ENCODE measurements at places on chromosomes 1 and 21.

- DNase-seq, result no peak
These were observed 205.7 kb upstream of the RUNX1 start for GRCh38 chr21:35254765-35255138.

DNA sequence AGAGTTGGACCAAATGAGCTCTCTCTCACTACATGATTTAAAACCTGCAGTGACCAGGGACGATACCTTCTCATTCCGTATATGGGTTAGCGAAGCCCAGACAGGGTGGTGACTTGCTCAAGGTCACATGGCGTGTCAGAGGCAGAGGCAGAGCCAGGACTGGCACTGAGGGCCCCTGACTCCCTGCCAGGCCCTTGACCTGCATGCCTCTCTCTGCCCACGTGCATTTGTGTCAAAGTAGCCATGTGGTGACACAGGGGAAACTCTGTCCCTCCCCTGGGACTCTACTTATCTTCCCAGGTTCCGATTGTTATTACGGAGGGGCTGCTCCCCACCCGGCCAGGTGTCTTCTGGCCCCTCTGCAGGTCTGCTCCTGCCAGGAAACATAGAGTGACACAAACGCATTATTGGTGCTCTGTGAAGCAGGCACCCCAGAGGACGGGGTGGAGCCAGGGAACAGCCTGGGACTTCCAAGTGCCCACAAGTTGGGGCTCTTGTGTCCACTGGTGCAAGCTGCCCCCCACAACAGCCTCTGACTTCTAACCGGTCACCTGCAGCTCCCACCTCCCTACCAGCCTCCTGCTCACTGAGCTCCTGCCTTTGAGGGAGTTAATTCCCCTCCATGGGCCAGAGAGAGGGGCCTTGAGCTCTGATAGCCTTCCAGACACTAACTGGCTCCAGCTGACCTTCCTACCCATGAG lies 7.3 kb upstream of the TINAGL1 start:
- DNase-seq, result no peak

DNA sequence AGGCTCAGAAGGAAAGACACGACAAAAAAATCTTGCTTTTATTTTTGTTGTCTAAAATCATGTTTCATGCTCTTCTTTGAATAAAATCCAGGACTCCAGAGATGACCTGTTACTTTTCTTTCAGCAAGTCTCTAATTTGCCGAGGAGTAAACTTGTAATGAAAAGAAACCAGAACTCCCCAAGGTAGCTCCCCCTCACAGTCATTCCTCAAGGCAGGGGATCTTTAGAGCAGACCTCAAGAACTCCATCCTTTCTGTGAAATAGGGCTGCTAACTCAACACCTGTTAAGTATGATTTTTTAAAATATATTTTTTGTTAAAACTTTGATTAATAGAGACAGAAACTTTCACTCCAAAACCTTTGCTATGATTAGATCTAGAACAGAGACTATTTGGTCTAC lies 82.7 kb upstream of the ABCD3 start:
- DNase-seq, result no peak

GRCh38 chr1:111727056-111727455 lies 12.1 kb downstream of the INKA2 start:
- DNase-seq, result no peak

DNA sequence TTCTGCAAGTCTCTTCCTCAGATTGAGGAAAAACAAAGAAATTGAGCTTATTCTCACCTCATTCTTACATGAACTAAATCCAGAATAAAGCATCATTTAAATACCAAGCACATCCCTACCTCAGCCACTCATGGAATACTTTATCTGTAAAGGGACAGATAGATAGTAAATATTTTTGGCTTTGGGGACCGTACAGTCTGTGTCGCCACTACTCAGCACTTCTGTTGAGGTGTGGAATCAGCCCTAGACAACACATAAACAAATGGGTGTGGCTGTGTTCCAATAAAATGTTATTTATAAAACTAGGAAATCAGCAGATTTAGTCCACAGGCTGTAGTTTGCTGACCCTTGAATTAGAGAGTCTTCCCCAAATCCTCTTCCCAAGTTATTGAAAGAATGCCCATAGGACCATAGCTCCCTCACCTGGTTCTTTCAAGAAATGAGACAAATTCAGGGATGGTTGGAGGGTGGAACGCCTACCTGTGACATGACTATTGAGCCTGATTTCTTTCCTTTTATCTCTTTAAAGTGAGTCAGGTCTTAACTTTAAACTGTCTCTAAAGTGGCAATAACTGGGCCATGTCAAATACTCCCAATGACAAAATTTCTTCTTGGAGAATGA lies 878.5 kb downstream of the USP25 start:
- no peak for DNase-seq

DNA sequence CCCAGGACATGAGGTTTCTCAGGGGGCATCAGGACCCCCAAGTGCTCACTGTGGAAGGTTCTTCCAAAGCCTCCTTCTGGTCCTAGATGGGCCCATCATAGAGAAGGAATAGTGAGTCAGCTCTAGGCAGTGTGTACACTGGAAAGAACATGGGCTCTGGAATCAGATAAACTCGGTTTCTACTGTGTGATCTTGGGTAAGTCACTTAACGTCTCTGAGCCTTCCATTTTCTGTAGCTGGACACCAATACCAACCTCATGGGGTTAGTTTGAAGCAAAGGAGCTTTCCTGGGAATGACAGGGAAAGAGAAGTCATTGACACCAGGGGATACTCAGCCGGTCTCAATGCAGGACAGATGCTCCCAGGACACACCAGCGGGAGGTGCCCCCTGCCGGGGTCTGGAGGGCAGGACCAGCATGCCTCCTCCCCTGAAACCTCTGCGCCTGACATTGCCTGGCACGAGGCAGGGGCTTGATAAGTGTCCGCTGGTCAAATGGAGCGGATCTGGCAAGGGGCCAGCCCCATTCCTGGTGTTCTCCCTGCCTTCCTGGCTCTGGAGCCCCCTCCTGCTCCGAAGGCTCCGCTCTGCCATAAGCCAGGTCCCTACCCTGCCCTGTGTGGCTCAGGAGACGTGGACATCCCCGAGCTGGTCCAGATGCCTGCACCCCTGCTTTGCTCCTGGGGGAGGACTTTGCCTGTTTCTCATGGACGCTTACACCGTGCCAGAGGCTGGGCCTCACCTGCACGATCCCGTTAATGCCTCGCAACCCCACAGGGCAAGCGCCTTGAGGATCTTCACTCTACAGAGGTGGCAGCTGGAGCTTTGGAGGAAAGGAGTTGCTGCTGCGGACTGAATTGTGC lies 52.8 kb downstream of the EDN2 start:
- no peak for DNase-seq

DNA sequence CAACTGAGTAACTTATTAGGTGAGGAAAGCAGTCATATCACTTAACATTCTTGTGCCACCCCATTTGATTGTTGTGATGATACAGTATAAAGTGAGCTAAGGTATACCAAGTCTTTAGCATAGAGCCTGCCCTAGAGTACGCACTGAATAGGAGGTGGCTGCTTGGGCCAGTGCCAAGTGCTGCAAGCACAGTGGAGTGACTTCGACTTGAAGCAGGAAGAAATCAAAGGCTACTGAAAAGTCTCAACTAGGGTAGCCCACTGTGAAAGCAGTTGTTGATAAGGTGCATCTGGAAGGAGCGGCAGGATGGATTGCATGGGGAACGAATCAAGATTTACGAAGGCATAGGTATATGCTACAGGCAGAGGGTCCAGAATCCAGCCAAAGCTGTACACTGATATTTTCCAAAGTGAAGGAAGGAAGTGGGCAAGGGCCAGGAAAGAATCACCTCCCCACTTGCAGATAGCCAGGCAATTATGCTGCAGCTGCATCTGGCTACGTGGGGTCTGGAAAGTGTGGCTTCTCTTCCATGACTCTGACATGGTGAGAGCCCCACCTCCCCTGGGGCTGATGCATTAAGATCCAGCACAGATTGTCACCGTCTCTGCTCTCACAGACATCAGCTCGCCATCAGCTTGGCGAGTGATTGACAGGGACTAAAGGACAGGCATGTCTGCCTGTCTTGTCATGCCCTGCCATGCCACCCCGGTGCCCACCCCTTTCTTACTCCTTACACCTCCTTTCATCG lies 287.0 kb upstream of the PLXNA2 start:
- DNase-seq, result no peak

- peak; percentile 85 for DNase-seq
These were observed 70.3 kb downstream of the PIK3CD start for GRCh38 chr1:9721606-9722377.

DNA sequence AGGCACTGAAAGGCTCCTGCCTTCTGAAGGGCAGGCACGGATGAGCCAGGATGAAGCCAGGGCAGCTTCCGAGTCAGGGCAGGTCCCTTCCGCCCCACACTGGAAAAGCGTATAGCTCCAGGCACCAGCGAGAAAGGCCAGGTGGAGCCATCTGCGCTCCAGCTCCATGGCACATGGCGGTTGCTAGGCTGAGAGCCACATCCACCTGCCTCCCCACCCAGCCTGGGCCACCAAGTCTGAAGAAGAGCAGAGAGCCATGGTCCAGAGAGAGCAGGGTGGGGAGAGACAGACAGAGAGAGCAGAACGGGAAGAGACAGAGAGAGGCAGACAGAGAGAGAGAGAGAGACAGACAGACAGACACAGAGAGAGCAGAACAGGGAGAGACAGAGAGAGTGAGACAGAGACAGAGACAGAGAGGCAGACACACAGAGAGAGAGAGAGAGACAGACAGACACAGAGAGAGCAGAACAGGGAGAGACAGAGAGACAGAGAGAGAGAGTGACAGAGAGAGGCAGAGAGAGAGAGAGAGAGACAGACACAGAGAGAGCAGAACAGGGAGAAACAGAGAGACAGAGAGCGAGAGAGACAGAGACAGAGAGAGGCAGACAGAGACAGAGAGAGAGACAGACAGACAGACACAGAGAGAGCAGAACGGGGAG lies 5.2 kb downstream of the FNDC10 start:
- DNase-seq, result no peak

GRCh38 chr1:22263359-22263758 lies 120.5 kb upstream of the WNT4 start:
- DNase-seq, result no peak

DNA sequence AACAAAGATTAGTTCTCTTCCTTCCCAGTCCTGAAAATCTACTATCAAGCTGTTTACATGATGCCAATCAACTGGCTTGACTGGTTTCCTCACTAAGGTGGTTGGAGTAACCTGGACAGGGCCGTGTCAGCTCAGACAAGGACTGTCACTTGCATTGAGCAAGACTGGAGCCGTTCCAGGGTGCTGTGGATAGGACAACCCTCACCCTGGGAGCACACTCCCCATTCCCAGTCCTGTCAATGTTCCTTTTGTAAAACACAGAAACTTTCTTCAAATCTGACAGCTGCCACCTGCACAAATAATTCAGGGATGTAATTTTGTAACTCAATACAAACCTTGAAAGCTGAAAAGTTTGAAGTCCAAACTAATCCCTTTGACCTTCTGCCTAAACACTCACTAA lies 31.4 kb downstream of the PLPP3 start:
- no peak for DNase-seq

DNA sequence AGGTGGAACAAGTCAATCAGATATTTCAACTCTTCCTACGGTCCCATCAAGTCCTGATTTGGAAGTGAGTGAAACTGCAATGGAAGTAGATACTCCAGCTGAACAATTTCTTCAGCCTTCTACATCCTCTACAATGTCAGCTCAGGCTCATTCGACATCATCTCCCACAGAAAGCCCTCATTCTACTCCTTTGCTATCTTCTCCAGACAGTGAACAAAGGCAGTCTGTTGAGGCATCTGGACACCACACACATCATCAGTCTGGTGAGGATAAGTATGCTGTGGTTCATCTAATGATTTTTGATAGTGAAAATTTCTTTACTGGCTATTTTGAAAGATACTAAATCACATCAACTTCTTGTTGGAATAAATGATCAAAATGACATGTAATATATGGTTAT lies 67.7 kb upstream of the MPC2 start:
- DNase-seq, result no peak

GRCh38 chr21:42759594-42759927 lies 106.1 kb downstream of the PDE9A start:
- DNase-seq, result no peak

DNA sequence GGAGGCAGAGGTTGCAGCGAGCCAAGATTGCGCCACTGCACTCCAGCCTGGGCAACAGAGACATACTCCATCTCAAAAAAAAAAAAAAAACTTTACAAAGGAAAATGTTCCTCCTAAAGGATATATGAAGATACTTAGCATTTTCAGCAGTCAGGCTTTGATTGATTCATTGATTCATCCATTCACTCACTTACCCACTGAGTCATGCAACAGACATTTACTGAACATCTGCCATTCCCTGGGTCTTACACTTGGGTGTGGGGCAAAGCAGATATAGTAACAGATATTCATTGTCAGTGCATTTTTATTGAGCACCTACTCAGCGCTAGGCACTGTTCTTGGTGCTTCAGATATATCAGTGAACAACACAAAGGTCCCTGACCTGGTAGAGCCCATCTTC lies 5.6 kb upstream of the LACTBL1 start:
- no peak for DNase-seq

- no peak for DNase-seq
These were observed 246.5 kb upstream of the VAMP3 start for GRCh38 chr1:7524341-7525337.

DNA sequence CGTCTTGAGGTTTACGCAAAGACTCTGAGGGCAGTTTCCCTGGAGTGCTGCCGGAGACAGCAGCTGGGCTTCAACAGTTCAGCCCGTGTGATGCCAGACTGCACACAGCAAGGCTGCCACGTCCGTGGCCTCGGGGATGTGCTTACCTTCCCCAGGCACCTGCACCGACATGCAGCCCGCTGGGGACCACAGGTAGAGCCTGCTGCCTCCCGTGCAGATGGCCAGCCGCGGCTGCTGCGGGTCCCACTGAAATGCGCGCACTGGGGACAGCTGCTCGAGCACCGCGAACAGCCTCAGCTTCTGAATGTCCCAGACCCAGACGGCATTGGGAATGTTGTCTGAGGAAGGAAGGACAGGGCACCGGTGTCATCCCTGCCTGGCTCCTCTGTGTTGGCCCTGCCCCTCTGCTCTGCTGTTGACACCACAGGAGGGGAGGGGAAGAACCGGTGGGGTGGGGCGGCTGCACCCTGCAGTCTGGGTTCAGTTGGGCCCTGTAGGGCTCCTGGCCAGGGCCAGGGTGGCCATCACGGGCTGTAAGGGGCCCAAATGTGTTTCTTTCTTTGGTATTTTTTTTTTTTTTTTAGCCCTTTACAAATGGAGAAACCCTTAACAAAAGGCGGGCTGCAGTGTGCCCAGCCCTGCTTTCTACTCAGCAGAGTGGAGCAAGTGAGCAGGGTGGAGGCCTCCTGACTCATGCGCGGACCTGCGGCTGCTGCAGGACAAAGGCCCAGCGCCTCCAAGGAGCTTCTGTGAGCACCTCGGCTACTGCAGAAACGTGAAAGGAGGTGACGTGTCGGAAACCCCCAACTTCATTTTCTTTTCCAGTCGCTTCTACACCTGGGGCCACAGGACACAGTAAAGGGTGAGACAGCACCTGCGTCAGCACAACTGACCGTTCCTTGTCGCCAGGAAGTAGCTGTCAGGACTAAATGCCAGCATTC lies 6.8 kb downstream of the TPRG1L start:
- no peak for DNase-seq

GRCh38 chr1:17674726-17675500 lies 80.2 kb upstream of the ACTL8 start:
- DNase-seq, result no peak

- DNase-seq, result no peak
These were observed 209.0 kb downstream of the DYRK1A start for GRCh38 chr21:37575580-37575979.

- no peak for DNase-seq
These were observed 52.7 kb upstream of the TTC34 start for GRCh38 chr1:2854151-2854550.

- DNase-seq, result no peak
These were observed 39.4 kb downstream of the PAFAH2 start for GRCh38 chr1:25958465-25958864.
